ENCODE measurements at places on chromosomes 11 and 22.

DNA sequence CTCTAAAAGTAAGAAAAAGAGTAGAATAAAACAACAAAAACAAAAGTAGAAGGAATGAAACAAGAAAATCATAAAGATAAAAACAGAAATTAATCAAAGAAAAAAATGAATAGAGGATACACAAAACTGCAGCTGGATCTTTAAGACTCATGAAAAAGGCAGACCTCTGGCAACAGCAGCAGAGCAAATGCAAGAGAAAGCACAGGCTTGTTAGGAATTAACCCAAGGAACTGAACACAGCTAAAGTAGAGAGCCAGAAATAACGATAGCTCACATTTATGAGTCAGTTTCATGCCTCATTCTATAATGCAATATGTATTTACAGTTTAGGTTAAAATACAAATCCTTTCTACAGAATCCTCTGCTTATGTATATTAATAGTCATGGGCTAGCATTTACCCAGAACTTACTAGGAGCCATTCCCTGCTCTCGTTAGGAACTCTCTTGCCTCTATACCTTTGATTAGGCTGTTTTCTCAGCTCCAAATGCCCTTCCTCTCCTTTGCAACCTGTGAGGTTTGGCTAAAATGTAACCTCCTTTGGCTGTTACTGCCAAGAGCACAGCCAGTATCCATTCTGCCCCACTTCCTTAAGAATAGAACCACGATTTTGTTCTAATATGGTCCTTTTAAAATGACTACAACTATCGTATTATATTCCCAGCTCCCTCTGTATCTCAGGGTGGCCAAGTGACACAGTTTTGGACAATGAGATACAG lies 38.3 kb upstream of the NFAM1 start:
- no peak for DNase-seq

DNA sequence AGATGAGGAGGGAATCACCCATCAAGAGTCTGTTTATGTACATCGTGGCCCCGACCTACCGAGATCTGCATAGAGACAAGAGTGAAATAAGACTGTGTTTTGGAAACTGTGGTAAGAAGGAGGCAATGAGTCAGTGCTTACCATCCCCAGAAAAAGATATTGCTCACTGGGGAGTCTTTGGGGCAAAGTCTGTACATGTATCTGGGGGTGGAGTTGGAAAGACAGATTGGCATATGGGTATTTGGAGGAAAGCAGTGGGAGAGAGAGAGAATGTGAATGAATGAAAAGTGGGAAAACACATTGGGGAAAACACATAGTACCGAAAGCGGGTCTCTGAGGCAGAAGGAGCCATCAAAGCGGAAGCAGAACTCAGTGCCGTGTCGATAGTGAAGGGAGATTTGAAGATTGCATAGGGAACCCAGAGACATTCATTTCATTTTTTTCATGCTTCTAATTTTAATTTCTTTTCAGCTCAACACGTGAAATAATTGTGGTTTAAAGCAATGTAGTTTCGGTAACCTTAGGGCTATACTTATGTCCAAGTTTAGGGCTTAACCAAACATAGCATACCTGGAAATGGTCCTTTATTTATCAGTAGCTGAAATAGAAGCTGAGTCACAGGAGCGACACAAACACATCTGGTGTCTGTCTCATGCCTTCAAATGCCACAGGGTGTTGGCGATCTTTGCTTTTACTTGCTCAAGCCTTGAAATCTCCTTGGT lies 98.6 kb upstream of the CD44 start:
- DNase-seq: no peak

GRCh38 chr11:70505331-70505731 lies 107.0 kb downstream of the CTTN start:
- peak; percentile 54 for DNase-seq

- DNase-seq: no peak
Observed at GRCh38 chr11:107043242-107044006, 25.1 kb upstream of the GUCY1A2 start.

GRCh38 chr11:70477176-70477575 lies 78.8 kb downstream of the CTTN start:
- no peak for DNase-seq

DNA sequence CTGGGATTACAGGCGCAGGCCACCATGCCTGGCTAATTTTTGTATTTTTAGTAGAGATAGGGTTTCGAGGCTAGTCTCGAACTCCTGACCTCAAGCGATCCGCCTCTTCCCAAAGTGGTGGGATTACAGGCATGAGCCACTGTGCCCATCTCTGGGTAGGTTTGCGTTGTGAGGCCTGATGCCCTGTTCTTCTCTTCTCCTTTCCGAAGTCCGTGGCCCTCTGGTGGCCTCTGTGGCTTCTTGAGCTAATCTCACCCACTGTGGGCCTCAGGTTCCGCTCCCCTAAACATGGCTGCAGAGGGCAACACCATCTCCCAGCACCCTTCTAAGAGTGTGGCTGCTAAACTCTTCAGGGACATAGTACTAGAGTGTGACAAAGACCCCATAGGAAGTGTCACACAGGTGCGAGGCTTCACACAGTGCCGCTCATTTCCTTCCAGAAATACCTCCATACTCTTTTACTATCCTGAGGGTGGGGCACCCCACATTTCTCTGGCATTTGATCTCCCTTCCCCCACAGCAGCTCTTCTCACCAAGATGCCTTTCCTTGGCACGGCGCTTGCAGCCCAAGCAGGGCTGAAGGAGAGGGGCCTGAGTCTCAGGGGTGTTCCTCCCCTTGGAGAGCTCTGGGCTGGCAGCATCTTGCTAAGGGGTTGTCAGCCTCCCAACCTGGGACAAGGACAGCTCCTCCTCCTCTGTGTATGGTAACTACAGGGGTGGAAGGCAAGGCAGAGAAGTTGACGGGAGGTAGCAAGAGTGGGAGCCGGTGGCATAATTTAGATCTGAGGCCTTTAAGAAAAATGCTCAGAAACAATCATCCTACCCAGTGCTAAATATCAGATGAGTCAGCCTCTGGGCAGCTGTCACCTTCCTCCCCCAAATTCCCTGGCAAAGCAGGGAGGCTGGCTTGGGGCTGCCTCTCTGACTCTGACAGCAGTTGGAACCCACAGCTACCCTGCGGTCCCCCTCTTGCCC lies 6.1 kb downstream of the THY1 start:
- no peak for DNase-seq

- DNase-seq: no peak
Observed at GRCh38 chr11:17636721-17637120, 82.7 kb upstream of the MYOD1 start.

- DNase-seq: no peak
Observed at GRCh38 chr22:25668437-25668836, 73.6 kb upstream of the MYO18B start.

DNA sequence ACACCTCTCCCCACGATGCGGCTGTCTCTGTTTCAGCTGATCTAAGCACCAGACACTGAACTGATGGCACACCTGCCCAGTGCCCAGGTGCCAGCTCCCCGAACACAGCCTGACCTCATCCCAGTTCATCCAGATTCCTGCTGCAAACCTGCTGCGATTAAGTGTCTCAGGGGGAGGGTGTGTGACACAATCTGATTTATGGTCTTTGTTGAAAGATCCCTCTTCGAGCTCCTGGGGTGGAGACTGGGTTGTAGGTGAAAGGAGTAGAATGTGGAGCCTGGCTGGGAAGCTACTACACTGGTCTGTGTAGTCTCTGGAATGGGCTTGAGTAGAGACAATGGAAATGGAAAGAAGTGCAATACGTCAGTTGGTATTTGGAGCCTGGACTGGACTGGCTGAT lies 390.3 kb downstream of the SHANK2 start:
- DNase-seq: no peak

DNA sequence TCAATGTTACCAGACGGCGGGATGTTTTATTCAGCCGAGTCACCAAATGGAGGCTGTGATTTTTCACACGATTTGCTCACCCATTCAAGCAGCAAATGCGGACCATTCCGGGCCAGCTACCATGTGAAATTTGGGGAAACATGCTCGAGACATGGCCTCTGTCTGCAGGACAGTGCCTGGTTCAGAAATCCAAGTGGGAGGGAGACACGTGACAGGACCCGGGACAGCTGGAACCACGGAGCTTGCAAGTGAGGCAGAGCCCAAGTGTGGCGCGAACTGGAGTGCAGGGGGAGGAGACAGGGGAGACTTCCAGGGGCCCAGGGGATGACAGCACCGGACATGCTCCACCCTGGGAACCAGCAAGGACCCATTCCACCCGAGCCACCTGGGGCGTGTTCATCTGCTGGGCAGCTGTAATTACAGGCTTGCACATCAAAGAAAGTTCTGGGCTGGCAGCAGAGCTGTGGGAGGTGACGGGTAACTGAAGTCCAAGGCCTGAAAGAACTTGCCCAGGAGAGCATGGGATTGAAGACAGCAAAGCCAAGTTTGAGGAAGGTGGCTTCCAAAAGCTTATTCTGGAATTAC lies 16.5 kb downstream of the CERK start:
- DNase-seq: peak; percentile 68

- peak; percentile 74 for DNase-seq
Observed at GRCh38 chr11:61516675-61517572, 8.4 kb downstream of the LRRC10B start.

DNA sequence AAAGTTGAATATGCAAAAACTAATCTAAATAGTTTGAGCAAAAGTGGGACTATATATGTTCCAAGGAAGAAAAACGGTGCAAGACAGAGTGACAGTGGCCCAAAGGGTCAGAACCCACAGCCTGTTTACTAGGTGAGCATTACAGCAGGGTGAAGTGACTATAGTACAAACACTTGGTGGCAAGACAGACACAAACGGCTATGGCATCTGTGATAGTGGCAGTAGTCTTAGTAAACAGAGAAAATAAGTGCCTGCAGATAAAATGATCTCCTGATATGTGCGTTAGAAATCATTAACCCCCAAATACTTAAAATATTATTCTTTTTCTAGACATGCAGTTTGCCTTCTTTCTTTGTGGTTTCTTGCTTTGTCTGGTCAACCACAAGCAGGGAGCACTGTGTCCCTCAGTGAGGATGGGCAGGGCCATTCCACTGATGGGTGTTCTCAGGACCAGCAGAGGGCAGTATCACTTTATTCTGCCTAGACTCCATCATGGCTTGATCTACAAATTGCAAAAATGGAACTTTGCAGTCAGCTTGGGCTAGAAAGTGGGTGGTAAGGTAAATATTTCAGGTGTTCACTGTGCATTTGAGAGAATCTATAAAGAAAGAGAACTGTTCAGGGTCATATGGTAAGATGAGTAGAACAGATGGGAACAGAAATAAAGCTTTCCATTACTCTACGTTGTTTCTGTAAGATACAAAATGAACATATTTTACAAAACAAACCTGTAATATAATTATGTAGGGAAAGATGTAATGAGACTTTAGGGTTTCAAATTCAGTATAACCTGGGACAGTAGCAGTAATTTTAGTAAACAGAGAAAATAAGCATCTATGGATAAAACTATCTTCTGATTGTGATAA lies 198.2 kb downstream of the SWAP70 start:
- DNase-seq: peak; percentile 57

- DNase-seq: no peak
Observed at GRCh38 chr22:43066844-43067385, 22.3 kb downstream of the TTLL1 start.

- DNase-seq: no peak
Observed at GRCh38 chr11:82539669-82540068, 194.0 kb downstream of the FAM181B start.

DNA sequence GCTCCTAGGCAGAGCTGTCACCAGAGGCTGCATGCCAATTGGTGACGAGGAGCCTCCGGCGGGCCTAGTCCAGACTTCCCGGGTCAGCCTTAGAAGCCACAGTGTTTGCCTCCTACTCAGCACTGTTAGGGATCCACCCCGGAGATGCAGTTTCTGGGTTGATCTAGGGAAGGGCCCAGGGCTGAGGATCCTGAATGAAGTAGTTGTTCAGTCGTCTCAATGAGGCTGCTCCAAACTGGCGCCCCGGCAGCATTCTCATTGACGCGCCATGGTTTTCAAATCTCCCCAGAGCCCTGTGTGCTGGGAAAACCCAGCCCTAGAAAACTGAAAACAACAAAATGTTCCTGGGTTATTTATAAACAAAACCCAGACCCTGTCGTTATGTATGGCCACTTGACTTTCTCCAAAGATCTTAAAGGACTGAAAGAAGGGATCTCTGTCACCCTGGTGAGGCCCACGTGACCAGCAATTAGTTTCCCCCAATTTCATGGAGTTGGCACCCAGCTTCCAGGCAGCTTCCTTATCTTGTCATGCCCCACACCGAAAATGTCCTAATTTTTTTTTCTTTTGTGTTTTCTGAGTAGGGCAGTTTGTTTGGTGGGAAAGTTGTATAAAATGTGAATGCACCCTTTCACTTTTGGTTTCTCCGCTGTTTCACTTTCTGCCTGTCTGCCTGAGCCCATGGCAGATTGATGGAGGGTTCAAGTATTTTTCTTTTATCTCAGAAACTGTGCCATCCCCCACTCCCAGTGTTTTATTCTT lies 2.0 kb upstream of the EHD1 start:
- no peak for DNase-seq

- peak; percentile 82 for DNase-seq
Observed at GRCh38 chr11:47257517-47258316, at the start of gene NR1H3. Gene NR1H3 (plus strand): TSS chr11:47257996. CDS start chr11:47259217, 1,221 bp downstream.

GRCh38 chr22:19766240-19766510 lies 5.6 kb downstream of the TBX1 start:
- DNase-seq: no peak

DNA sequence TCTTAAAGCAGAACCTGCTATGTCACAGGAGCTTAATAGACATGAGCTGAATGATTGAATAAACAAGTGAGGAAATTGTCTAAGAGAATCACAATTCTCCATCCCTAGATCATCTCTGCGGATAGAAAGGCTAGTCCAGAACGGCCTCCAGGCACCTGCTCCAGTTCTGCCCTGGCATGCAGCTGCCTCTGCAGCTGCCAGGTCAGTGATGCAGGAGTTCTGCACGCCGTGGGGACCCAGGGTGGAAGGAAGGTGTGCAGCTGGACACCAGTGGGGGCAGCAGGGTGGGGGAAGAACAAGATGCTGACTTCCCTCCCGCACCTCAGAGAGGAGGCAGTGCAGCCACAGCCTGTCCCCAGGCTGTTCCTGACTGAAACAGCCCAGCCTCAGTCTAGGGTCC lies 192.1 kb upstream of the NCAM1 start:
- peak; percentile 43 for DNase-seq

- peak; percentile 89 for DNase-seq
Observed at GRCh38 chr11:123195188-123196059, at the start of gene CLMP. Gene CLMP (minus strand): TSS chr11:123195248. CDS start chr11:123194940, 308 bp downstream.

- no peak for DNase-seq
Observed at GRCh38 chr11:73513707-73514106, 84.2 kb downstream of the FAM168A start.

GRCh38 chr11:119594639-119595249 lies 134.3 kb downstream of the NECTIN1 start:
- DNase-seq: no peak

DNA sequence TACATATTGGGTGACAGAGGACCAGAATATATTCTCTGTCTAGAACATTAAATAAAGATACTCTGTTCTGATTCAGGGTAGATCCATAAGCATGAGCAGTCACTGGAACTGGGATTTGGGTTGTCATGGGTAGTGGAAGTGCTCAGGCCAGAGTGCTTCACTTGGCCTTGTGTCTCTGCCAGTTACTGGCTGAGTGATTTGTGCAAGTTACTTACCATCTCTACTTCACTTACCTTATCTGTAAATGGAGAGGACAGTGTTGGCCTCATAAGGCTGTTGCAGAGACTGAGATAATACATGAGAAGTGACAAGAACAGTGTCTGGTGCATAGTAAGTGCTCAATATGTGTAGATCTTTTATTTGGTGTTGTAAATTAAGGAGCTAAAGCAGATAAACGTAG lies 17.6 kb downstream of the ATXN10 start:
- no peak for DNase-seq
